ENCODE measurements at places on chromosomes 11 and 22.

- DNase-seq, result no peak
Observed at GRCh38 chr22:24408630-24409029, 18.8 kb upstream of the ADORA2A start.

GRCh38 chr22:43447380-43447779 is 35.6 kb downstream of the MPPED1 start:
- DNase-seq, result no peak

DNA sequence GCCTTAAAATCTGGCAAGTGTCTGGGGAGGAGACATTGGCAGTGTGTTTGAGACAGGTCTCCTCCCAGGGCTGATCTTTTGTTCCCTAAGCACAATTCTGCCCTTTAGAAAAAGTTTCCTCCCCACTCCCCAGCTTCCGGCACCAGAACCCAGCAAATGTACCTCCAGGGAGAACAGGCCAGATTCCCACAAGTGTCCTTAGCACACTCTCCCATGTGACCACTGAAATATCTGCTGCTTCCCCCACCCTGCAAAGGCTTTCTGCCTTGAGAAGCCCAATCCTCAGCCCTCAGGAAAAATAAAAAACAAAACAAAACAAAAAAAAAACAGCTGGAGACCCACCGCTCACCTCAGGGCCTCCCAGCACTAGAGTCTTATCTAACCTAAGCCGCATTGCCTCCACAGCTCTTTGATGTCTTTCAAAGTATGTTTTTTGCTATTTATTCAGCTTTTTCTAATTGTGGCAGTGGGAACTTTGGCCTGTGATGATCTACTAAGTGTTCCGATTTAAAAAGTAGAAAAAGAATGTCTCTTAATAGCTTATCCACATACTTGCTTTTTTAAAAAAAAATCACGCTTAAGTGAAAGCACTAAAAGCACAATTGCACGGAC is 29.0 kb upstream of the FBLN1 start:
- DNase-seq, result peak; percentile 27

DNA sequence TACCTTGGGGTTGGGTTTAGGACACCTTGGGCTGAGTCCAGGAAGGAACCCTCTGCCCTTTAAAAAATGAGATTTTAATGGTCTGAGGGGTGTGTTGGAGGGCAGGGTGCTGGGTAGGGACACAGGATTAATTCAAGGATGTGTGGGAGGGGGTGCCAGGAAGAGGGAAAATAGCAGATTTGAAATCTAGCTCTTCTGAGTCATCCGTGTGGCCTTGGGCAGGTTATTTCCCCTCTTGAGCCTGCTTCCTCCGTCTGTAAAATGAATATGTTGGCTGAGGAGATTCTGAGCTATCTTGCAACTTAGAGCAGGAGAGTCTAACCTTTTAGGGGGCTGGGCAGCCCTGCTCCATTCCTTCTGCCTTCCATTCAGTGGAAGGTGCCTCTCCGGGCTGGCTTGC is 3.0 kb downstream of the TSPAN18 start:
- no peak for DNase-seq

- no peak for DNase-seq
Observed at GRCh38 chr11:20861322-20861721, 191.9 kb downstream of the NELL1 start.

DNA sequence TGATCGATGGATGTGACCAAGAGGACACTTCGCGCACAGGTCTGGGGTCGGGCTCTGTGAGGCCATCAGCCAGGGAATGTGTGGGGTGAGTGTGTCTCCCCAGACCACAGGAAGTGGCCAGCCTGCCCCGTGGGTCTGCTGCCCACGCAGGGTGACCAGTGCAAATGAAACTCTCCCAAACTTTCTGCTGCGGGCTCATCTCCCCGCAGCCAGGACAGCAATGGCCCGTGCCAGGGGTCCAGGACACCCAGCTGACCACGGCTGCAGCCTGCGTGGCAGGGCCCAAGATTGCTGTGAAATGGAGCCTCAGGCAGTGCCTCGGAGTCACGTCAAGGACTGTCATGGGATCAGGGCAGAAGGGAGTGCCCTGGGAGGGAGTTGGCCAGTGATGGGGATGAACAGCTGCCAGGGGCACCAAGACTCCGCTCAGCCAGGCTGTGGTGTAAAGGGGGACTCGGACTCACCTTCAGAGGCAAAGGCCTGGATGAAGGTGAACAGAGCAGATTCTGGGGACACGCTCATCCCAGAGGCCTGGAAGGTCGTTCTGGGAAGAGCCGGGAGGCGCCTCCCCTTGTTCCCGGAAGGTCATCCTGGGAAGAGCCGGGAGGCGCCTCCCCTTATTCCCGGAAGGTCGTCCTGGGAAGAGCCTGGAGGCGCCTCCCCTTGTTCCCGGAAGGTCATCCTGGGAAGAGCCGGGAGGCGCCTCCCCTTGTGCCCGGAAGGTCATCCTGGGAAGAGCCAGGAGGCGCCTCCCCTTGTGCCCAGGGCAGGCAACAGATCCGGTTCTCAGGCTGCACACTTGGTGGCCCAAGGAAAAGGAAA is 252.6 kb downstream of the BRD1 start:
- DNase-seq, result no peak

- DNase-seq, result no peak
Observed at GRCh38 chr11:77205467-77206263, 77.6 kb downstream of the MYO7A start.

DNA sequence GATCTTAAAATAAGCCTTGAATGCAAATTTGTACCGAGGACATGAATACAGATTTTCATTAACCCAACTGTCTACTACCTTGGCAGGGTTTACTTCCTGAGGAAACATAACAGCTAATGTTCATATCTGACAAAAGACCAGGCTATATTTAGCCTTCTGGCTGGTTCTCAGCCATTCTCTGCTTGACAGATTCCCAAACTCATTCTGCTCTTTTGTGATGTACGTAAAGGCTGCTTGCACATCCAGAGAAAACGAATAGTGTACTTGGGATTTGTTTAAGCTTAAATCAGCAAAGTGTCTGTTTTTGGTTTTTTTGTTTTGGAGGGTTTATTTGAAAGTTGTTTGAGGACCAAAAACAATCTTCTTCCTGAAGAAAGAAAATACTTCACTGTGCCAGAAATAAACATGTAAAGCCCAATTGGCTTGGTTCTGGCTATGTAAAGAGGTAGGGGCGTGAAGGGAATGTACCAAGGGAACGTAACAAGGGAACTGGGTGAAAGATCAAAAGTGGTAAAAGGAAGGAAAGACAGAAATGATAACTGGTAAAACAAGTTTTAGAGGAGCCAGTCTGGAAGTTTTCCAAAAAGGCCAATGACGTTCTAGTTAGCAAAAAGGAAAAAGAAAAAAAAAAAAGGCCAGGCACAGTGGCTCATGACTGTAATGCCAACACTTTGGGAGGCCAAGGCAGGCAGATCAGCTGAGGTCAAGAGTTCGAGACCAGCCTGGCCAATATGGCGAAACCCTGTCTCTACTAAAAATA is 21.4 kb upstream of the CRTAM start:
- no peak for DNase-seq

GRCh38 chr11:66478729-66479393 is 1.4 kb upstream of the DPP3 start:
- DNase-seq, result peak; percentile 60

GRCh38 chr11:104402812-104403521 is 239.0 kb upstream of the PDGFD start:
- DNase-seq, result peak; percentile 59

DNA sequence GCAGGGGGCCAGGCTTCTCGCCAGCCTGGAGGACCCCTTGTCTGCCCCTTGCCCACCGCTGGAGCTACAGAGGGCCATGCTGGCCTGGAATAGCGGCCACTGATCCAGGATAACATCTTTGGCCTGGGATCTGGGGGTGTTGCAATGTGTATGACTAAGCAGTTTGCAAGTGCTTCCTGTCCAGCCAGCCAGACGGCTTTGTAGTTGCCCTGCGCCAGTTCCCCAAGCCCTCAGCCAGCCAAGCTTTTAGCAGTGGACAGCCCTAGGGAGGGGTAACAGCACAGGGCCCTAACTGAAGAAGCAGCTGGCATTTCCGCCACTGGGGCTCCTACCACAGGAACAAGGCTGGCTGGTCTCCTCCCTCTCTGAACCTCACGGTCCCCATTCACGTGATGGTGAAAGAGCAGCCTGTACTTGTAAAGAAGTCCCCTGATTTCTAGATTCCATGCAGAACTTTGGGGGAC is 32.1 kb downstream of the UQCR10 start:
- DNase-seq, result no peak

GRCh38 chr11:111384494-111384893 is 5.4 kb upstream of the POU2AF1 start:
- DNase-seq, result no peak

- no peak for DNase-seq
Observed at GRCh38 chr11:97463891-97464290, 1074.1 kb downstream of the JRKL start.

- no peak for DNase-seq
Observed at GRCh38 chr11:77303328-77303727, 1.8 kb upstream of the GDPD4 start.

GRCh38 chr11:110903830-110904229 is 191.6 kb upstream of the ARHGAP20 start:
- DNase-seq, result peak; percentile 52

DNA sequence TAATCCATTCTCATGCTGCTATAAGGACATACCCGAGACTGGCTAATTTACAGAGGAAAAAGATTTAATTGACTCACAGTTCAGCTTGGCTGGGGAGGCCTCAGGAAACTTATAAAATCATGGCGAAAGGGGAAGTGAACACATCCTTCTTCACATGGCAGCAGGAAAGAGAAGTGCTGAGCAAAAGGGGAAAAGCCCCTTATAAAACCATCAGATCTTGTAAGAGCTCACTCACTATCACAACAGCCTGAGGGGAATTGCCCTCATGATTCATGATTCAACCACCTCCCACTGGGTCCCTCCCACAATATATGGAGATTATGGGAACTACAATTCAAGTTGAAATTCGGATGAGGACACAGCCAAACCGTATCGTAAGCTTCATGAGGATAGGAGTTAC is 3.8 kb upstream of the CYB5R2 start:
- DNase-seq, result no peak

GRCh38 chr11:12999597-12999996 is 9.5 kb upstream of the RASSF10 start:
- DNase-seq, result no peak

DNA sequence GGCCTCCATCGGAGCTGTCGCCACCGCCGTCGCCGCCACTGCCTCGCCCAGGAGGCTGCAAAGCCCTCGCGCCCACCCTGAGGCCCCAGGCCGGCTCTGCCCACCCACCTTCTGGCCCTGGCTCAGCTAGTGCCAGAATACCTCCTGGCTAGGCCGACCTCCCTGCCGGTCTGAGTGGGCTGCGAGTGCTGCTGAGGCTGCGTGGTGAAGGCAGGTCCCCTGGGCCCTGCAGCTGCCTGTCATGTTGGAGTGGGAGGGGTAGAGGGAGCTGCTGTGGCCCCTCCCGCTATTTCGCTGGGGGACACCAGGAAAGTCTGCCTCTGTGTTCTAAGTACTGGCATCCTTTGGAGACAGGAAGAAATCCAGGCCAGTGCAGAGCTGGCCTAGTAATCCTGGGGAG is 34.2 kb downstream of the LRRC10B start:
- no peak for DNase-seq

GRCh38 chr11:115674937-115675544 is 170.8 kb upstream of the CADM1 start:
- DNase-seq, result no peak

- DNase-seq, result no peak
Observed at GRCh38 chr11:57842873-57843272, 81.3 kb downstream of the CTNND1 start.

GRCh38 chr11:72468289-72468688 is 34.0 kb upstream of the CLPB start:
- no peak for DNase-seq

- no peak for DNase-seq
Observed at GRCh38 chr11:107116358-107116757, 98.1 kb upstream of the GUCY1A2 start.

DNA sequence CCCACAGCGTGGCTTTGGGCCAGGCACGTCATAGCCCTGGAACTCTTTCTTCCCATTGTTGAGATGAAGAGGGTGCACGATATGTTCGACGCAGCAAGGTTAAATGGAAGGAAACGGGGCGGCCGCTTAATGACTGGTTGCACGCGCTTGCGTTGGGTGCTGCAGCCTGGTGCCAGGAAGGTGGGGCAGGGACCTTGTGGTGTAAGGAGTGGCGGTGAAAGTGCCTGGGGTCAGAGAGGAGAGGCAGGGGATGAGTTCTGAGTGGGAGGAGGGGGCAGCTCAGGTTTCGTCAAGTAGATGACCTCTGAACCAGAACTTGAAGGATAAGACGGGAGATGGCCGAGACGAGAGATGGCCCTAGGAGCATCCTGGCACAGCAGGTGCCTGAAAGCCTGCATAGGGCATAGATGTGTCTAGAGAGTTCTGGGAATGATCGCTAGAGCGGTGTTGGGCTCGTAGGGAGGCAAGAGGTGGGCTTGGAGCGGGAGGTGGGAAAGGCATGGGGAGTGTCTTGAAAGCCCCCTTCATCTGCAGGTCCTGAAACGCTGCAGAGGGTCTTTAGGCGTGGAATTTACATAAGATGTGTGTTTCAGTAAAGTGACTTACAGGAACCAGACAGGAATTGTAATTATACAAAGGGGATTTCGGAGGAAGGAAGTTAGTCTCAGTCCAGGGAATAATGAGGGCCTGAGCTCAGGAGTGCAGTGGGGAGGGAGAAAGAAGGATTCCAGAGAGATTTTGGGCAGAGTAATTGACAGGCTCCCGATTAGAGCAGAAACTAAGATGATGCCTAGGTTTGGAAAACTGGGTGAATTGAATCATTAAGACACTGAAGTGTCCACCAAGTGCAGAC is 43.2 kb upstream of the CLDN5 start:
- DNase-seq, result no peak

DNA sequence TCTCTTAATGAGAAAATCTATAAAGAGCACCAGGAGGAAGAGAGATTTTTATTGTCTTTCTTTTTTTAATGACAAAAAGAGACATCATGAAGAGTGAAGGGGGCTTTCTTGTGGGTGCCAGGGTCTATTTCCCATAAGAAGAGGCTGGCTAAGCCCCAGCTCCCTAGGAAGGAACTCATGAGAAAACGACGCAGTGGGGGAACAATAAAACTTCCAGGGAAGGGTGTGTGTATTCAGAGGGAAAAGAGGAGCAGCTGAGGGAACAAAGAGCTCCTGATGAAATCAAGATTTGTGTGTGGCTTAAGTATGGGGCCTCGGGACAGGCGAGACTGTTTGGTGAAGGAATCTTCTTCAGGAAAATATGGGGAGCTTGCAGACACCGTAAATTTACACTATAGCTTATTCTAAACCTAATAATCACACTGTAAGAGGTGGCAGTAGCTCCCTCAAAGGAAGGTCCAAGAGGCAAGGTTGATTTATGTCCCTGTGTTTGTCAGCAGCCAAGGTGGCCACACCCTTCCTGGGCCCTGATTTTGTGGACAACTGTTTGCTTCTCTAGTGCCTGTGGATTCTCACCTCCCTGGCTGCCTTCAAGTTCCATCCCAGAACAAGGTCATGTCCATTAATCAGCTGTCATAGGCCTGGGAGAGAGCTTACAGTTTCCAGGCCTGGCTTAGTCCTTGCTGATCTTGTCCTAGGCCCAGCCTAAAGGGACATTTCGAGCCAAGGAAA is 615.7 kb downstream of the INSC start:
- DNase-seq, result no peak
